Liver (tissue), 10 donors: ENCODE measurements at places on chromosomes 12 and 14. TPM values are rescaled to one million over a fixed set of nuclear protein-coding genes. Genes with fewer than 3 reads are reported as not detected.

The VTI1B gene
- 28.0 TPM for total RNA-seq

The PTPRR gene
- total RNA-seq: 0.08 TPM

DNA sequence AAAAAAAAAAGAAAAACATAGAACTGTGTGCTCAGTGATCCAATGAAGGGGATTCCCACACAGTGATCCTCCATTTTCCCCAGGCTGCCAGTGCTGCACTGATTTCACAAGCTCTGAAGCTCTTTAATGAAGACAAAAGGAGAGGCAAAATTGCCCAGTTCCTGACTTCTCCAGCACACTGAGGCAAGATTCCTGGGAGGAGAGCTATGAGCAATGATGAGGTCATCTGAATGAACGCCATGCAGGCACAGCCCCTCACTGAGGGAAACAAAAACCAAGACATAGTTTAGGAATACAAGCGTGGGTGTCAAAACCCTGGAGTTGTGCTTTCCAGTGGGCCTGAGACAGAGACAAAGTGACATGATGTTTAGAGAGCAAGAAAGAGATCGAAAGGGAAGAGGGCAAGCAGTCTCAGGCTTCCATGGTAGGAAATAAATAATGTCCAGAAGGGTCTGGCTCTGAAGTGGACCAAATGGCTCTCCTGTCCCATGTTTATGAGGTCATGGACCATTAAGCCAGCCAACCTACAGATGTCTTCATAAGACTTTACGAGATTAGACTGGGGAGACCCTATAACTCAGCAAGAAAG, 40.9 kb upstream of the SMUG1 start:
- no peaks in the 10 kb centered on the region for H3K36me3 ChIP-seq
- H3K4me3 ChIP-seq: no peak overlapping the region
- H3K27ac ChIP-seq: no peak overlapping the region
- H3K4me1 ChIP-seq: no peaks in the 10 kb centered on the region

DNA sequence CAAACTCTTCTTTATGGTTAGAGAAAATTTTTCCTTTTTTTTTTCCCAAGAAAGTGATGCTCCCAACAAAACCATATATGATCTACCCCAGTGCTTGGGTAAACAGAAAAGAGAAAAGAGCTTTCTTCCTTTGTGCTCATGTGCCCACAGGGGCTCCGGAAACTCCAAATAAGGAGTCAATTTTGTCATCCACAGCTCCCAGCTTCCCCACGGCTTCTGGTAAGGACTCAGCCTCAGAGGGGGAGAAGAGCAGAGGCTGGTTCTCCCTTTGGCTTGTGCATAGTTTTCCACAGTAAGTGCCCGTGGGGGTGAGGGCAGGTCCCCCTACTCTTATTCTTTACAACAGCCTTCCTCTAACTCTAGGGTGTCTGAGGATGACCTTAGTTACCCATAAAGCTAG, 13.3 kb upstream of the RGS6 start:
- no peak overlapping the region for H3K27ac ChIP-seq
- H3K4me1 ChIP-seq: no peaks in the 10 kb centered on the region
- peaks cover 5% of the 10 kb centered on the region for H3K27me3 ChIP-seq
- no peak for DNase-seq
- H3K36me3 ChIP-seq: no peaks in the 10 kb centered on the region

- no peak overlapping the region for H3K27ac ChIP-seq
- H3K27me3 ChIP-seq: no peaks in the 10 kb centered on the region
- no peak overlapping the region for H3K4me3 ChIP-seq
- H3K4me1 ChIP-seq: peaks cover 9% of the 10 kb centered on the region
- DNase-seq: no peak
These were observed 50.3 kb upstream of the DICER1 start for GRCh38 chr14:95207475-95208233.

The LIN7A gene
- total RNA-seq: 20.6 TPM
